ENCODE measurements at places on chromosomes 2 and 18.

DNA sequence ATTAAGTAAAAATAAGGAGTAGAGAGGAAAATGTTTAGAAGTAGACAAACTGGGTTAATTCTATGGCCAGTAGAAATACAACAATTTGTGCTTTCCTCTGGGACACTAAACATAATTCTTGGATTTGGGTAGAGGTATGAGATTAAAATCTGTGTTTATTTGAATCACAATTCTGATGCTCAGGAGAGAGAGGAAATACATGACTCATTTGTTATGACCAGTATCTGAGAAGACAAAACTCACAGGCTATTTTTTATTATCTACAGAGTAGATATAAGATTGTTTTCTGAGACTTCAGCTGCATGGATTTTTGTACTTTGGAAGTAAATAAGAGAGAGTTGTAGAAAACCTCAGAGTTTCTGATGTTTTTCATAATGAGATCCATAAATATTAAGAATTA lies 315.7 kb upstream of the CWC22 start:
- no peak for DNase-seq

DNA sequence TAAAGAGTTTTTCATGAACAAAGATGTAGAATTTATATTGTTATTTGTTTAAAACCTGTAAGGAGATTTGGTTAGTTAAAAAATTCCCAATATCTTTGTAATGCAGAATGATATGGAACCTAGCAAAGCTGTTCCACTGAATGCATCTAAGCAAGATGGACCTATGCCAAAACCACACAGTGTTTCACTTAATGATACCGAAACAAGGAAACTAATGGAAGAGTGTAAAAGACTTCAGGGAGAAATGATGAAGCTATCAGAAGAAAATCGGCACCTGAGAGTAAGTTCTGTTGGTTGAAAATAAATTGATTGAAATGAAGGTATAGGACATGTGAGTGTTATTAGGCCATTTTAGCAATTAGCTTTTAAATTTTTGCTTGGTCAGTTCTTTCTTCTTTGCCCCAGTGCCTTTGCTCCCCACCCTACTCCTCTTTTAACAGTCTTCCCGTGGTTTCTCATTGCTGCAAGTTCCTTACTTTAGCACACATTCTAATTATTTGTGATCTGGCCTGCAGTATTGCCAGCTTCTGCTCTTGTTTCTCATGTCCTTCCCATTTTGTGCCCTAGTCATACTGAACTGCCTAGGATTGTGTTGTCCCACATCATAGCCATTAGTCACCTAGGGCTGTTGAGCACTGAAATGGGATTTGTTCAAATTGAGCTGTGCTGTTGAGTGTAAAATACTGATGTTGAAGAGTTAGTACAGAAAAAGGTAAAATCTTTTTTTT lies 36.6 kb downstream of the VAPA start:
- DNase-seq, result no peak

- DNase-seq, result no peak
These were observed 44.1 kb upstream of the HDAC4 start for GRCh38 chr2:239444626-239445577.

GRCh38 chr2:38174646-38175423 lies 98.9 kb upstream of the CYP1B1 start:
- no peak for DNase-seq

GRCh38 chr2:76642129-76642528 lies 880.0 kb downstream of the LRRTM4 start:
- DNase-seq, result no peak

DNA sequence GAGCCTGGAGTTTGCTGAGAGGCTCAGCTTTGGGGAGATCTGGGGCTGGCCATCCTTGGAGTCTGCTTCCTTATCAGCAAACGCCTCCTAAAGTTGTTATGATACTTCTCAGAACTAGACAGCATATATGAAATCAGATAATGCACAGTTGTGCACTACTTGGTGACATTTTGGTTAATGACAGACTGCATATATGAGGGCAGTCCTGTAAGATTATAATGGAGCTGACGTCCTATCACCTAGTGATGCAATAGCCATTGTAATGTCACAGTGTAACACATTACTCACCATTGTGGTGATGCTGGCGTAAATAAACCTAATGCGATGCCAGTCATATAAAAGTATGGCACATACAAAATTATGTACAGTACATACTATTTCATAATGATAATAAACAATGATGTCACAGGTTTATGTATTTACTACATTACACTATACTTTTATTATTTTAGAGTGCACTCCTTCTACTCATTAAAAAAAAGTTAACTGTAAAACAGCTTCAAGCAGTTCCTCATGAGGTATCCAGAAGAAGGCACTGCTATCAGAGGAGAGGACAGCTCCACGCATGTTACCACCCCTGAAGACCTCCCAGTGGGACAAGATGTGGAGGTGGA lies 298.1 kb upstream of the REV1 start:
- DNase-seq, result no peak

- DNase-seq, result no peak
These were observed 36.6 kb downstream of the TMEM177 start for GRCh38 chr2:119715409-119716283.

GRCh38 chr2:29343830-29344229 lies 228.6 kb downstream of the CLIP4 start:
- no peak for DNase-seq

DNA sequence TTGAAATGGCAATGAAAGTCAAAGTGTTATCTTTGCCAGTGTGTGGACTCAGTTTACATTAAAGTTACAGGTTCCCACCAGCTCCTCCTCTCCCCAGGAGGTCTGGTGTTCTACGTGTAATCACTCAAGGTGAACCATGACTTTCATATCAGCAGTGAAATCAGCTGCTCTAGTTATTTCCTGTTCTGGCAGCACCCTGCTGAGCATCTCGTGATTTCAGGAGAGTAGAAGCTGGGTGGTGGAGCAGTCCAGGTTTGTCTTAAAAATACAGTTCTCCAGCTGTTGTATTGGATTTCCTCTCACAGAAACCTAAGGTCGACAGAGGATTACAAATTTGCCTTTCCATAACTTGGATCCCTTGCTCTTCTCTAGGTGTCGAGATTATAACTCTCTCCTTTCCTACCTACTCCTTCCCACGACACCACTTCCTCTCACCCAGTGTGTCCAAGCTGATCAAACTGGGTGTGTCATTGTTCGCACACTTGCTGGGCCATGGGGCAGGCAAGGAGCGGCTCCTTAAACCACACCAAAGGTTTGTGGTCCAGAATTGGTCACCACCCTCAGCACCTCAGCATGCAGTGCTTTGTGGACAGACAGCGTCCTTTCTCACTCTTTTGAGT lies 13.0 kb upstream of the ARHGAP25 start:
- no peak for DNase-seq

- DNase-seq, result no peak
These were observed 1721.0 kb upstream of the PIK3C3 start for GRCh38 chr18:40233931-40234616.

DNA sequence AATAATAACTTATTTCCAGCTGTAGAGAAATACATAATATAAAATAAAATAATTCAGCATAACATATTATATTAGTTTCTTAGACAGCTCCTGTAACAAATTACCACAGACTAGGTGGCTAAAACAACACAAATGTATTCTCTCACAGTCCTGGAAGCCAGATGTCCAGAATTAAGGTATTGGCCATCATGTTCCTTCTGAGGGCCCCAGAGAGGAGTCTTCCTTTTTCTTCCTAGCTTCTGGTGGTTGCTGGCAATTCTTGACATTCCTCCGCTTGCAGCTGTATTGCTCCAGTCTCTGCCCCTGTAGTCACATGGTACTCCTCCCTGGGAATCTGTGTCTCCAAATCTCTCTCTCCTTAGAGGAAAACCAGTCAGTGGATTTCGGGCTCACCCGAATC lies 146.8 kb downstream of the RBM43 start:
- no peak for DNase-seq

GRCh38 chr2:7378591-7378990 lies 461.4 kb downstream of the RNF144A start:
- no peak for DNase-seq

DNA sequence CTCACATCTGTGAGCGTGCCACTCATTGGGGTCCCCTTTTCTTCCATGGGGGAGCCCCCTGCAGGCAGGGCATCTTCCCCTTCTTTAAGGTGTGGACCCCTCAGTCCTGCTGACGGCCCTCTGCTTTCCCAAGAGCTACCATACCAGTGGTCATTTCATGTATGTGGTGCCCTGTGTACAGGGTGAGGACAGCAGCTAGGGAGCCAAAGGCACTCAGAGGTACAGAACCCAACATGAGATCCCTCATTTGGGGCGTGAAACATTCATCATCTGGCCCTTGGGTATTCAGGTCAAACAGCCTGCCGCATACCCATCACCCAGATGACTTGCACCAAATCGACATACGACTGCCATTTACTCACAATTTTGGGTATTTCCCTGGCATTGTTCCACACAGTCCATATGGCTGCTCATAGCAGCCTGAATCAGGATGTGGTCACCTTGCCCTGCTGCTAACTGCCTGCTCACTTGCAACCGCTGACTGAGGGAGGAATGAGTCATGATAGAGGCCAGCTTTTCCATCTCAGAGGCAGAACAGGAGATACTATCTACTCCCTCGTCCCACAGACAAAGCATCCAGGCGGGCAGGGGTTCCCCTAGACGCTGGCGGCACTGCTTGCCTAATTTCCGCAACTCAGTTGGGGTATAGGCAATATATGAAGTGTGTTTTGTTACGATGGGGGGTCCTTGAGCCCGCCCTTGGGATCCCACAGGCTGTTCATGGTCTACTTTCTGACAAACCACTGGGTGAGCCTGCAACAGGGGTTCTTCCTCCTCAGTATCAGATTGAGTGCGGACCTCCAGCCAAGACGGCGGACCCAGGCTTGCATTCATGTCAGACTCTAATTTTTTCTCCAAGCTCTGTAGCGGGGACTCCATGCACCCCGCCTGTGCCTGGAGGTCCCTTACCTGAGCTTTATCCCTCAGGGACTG lies 228.6 kb downstream of the SATB2 start:
- no peak for DNase-seq

GRCh38 chr18:2168022-2168421 lies 403.3 kb downstream of the METTL4 start:
- DNase-seq, result no peak

DNA sequence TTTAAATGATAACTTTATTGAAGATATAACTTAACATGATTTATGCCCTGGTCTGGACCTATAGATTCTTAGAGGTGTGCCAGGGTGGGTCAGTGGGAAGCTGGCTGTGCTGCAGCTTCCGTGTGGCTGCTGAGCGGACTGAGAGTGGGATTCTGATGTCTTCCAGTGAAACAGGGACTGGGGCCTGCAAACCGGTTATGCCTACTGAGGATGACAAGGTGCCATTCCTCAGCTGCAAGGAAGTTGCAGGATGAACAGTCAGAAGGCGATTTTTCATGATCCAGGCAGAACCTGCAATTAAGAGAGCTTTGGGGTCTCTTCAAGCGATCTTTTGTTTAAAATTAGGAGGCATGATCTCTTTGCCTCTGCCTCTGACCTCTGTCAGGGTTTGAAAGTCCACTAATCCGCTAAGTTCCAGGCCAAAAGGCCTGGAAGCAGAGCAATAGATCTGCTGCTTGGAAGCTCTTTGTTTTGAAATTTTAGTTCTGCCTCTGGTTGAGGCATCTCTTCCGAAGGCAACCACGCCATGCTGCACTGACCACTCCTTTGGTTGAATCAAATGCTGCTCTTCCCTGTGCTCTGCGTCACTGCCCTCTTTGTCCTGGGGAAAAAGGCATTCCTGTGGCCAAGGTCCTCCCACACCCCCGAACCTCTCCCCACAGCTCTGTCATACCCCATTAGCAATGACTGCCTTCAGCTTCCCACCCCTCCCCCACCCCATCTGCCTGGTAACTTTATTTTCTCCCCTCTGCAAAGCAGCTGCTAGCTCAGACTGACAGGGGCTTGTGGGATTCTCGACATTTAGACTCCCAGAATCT lies 2.0 kb downstream of the TMEM169 start:
- DNase-seq, result no peak

DNA sequence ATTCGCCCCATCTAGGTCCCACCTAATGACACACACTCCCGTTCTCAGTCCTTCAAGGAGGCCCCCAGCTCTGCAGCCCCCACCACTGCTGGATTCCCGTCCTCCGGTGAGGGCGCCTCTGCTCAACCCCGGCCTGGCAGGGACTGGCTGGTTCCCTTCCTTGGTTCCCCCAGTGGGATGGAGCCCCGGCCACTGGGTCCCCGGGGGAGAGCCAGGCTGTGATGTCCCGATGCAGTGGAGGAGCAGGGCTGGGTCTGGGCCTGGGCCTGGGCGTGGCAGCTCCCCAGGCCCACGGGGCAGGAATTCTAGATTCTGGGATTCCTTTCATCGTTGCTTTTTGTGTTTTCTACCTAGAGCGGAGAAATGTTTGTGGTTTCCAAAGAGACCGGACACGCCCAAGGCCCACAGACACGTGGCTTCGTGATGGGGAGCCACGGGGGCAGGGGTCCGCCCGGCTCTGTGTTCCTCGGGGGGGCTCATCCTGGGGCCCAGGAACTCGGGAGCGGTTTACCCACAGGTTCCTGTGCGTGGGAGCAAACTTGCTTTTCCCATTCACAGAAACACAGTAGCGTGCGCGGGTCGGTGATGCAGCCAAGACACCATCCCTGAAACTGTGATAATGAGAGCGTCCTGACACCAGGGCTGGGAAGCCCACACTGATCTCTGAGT lies 67.0 kb downstream of the SLC66A2 start:
- no peak for DNase-seq

DNA sequence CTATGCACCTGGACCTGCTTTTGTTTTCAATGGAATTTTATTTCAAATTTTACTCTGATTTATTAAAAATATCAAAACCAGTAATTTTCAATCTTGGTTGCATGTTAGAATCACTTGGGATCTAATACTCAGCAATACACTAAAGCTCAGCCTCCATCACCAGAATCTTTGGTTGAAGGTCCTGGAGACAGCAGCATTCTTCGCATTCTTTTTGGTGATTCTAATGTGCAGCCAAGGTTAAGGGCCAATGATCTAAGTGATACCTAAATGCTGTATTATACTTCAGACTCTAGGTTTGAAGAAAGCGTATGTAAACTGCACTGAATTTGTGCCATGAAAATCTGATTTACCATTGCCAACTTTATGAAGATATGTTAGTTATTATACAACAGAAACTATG lies 493.1 kb downstream of the XIRP2 start:
- no peak for DNase-seq

- DNase-seq, result no peak
These were observed 10.6 kb downstream of the LYPD6B start for GRCh38 chr2:149049142-149049541.

- no peak for DNase-seq
These were observed 13.2 kb downstream of the MEMO1 start for GRCh38 chr2:31997653-31998052.

DNA sequence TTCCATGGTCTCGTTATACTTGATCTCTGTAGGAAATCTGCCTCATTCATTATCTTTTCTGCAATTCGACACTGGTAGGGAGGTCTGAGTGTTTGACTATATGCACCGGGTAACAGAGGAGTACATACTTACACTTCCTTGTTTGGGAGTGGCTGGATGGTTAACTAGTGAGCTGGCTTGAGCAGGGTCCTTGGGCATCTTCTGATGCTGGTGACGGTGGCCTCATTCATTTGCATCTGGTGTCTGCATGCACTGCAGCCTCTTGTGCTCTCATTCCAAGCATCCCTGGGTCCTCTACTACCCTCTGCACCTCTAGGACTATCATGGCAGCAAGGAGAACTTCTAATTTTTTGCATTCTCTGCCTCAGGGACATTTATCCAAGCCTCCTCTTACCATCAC lies 100.0 kb upstream of the TCF4 start:
- no peak for DNase-seq
